ENCODE measurements at places on chromosomes 2 and 18.

DNA sequence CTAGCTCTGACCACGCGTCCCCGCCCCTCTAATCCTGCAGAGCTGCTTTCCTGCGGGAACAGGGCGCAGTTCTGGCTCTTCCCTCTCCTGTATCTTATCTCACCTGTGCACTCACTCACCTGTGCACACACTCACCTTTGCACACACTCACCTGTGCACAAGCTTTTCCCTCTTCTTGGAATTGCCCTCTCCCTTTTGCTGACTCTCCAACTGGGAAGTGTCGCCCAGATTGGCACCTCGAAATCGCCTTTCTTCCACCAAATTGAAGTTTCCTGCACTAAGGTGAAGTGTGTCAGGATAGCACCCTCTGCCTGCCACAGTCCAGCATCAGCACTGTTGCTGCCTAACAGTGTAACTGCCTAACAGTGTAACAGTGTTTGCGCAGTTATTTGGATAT lies 566 bp upstream of the CMPK2 start:
- DNase-seq: no peak

- no peak for DNase-seq
Measured at GRCh38 chr18:54952026-54952425, 7.2 kb downstream of the CCDC68 start.

DNA sequence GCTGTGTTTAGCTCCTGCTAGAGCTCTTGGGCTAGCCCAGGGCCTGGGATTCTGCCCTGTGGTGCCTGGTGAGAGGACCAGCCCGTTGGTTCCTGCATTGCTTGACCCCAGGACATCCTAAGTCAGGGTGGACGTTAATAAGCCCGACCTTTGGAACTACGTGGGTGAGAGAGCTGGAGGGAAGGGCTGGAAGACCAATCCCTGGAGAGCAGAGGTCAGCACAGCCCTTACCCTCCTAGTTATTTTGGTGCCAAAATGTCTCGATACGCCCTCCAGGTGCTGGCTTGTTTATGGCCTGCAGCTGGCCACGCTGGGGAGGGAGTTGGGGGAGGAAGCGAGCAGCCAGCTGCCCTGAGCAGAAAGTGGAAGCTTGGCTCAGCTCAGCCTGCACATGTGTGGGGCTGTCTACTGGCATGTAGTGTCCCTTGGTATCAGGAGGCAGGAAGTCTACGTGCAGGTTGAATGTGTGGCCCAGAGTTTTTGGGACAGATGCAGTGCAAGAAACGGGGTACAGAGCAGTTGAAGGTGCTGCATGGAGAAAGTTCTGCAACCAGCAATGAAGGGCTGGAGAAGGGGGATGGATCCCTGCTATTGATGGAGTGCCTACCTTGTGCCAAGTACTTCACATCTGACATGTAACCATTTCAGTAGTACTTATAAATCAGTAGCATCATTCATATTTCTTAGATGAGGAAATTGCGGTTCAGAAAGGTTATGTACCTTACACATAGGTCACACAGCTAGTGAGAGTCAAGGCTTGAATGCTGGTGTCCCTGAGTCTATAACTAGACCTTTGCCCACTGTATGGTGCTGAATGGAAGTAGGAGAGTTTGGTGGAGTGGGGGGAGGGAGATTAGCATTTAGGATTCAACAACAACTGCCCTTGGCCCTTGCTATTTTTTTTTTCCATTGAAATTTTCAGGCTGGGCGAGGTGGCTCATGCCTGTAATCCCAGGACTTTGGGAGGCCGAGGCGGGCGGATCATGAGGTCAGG lies 5.0 kb upstream of the DGKD start:
- DNase-seq: no peak

GRCh38 chr2:218708086-218708485 lies 2.5 kb upstream of the TTLL4 start:
- no peak for DNase-seq

GRCh38 chr18:50080932-50081560 lies 113.9 kb downstream of the MYO5B start:
- no peak for DNase-seq

DNA sequence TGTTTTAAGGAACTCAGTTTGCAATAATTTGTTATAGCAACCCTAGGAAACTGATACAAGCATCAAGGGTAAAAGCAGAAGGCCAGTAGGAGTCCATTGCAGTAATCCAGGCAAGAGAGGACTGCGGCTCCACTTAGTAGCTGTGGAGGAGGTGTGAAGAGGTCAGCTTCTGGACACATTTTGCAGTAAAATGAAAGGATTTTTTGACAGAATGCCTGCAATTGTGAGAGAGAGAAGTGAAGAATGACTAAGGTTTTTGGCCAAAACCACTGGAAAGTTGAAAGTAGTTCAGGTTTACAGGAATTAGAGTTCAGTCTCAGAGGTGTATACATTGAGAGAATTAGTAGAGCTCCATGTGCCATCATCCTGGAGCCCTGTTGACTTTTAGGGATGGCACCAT lies 129.5 kb downstream of the RHBDD1 start:
- no peak for DNase-seq

DNA sequence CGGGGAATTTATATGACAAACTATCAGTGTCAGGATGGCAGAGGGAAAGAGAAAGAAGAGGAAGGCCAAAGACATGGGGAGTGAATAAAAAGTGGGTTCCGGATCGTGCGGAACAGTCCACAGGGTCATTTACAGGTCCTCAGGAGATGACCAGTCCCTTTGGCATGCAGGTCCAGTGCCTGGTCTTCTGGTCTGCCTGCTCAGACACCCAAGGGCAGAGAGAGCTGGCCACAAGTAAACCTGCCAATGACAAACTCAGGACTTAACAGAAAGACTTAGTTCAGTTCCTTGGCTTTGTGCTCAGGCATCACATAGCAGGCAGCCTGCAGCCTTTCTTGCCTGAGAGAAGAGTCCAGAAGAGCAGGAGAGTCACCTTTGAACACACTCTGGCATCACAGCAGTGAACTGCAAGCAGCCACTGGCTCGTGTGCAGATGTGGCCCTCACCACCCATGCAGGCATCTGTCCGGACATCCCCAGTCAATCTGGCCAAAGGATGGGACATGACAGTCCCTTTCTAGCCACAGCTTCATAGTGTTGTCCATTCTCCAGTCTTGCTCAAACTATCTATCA lies 14.0 kb downstream of the TMEM127 start:
- no peak for DNase-seq

GRCh38 chr2:4604767-4605166 lies 901.4 kb downstream of the DCDC2C start:
- DNase-seq: no peak

GRCh38 chr2:149038442-149039212 lies at the start of gene LYPD6B:
TSS of gene LYPD6B (plus strand) at chr2:149038699. CDS start at chr2:149130949, 92,250 bp downstream.
- DNase-seq: no peak

DNA sequence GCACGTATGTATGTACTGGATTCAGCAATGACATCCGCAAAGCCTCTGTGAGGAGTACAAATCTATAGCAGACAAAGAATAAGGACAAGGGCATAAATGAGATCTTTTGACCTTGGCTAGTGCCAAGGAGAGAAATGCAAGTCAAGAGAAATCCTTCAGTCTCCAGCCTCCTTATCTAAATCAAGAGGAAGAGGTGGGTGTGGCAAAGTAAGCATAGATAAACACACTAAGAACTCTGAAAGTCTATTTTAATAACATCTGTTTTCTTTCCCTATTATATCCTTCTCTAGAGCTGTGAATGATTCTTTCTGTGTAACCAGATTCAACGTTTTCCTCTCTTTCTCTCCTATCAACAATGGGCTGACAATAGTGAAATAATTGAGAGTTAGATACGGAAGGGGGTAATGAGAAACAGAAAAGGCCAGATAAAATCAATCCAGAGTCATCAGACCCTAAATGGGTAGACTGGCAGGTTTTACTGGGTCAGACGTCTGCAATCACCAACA lies 118.5 kb upstream of the ZFP36L2 start:
- no peak for DNase-seq

- no peak for DNase-seq
Measured at GRCh38 chr2:173963323-173963816, 1.8 kb downstream of the SP3 start.

- no peak for DNase-seq
Measured at GRCh38 chr2:8154270-8154669, 527.6 kb upstream of the ID2 start.

DNA sequence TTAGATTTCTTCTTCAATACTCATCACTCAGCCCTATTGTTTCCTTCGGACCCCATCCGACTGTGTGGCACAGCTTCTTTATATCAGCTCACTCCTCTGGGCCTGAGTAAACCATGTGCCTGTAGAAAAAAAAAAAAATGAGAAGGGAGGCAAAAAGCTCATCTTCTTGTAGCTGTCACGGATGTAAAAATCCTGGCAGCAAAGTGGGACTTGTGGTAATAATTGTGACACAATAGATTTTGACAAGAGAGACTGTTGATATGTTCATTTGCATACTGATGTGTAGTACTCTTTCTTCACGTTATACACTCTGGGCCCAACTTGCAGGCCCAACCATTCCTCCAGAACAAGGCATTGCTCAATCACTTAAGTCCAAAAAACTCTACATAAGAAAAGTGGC lies 270.0 kb upstream of the SMIM21 start:
- no peak for DNase-seq

GRCh38 chr2:109089602-109090300 lies 39.3 kb upstream of the SH3RF3 start:
- DNase-seq: no peak

- no peak for DNase-seq
Measured at GRCh38 chr18:2513616-2514015, 57.7 kb downstream of the METTL4 start.

GRCh38 chr2:56170988-56171387 lies 12.8 kb upstream of the CCDC85A start:
- DNase-seq: no peak

GRCh38 chr2:223930103-223930976 lies 14.8 kb downstream of the WDFY1 start:
- DNase-seq: no peak

Data from stimulated activated effector memory CD8-positive, alpha-beta T cell treated with anti-CD3 and anti-CD28 coated beads, Interleukin-12 subunit alpha, Interleukin-12 subunit beta, amount 100 ng/mL, for 72 hours (primary cell).